ENCODE measurements at places on chromosomes 2 and 18. TPM values are rescaled to one million over a fixed set of nuclear protein-coding genes. Genes with fewer than 3 reads are reported as not detected.
A peak's percentile ranks its signal among the peaks of the same experiment; 100 is the strongest.

DUSP19 gene
- 1.2 TPM for total RNA-seq

DNA sequence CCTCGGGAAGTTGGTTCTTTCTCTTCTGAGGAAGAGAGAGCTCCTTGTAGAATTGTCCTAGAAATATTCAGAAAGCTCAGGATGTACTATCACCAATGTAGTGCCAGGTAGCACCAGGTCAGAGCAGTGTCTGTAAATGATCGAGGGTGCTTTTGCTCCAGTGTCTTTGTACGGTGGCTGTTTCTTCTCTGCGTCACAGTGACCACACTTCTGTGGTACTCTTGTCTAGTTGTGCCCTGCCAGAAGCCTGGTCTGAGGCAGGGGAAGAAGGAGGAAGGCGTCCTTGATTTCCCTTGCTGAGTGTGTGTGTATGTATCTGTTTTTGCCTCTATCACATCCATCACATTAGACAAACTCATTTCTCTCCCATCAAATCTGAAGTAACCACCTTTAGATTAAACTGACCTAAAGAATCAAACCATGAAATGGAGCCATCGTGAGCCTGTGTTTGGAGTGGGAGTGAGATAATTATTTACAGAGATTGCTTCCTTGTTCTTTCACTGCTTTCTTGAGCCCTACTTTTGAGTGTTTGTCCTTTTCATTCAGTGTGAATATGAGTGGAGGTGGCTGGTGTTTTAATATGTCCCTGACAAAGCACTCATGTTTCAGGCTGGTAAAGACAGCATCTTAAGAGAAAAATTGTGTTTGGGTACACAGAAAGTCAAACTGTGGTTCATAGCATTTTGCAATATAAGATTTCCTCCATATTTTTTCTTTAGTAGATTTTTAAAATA lies 97.2 kb downstream of the ACOXL start:
- ATAC-seq = no peak

LIMS4 gene
- total RNA-seq = 0.20 TPM

DPP10 gene
- not detected for total RNA-seq

DNA sequence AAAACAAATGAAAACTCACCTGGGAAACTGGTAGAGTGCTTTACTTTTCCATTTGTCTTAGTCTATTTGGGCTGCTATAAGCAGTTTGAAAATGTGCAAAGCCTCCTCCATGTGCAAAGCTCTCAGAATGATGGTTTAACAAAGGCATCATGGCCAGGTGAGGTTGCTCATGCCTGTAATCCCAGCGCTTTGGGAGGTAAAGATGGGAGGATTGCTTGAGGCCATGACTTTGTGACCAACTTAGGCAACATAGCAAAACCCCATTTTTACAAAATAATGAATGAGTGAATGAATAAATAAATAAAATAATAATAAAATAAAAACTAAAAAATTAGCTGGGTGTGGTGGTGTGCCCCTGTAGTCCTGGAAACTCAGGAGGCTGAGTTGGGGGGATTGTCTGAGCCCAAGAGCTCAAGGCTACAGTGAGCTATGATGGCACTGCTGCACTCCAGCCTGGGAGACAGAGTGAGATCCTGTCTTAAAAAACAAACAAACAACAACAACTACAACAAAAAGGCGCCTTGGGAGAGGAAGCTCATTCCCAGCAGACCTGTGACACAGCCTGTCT lies 71.8 kb downstream of the MYCN start:
- no peak for ATAC-seq

HS1BP3 gene
- total RNA-seq = 12.4 TPM

GRCh38 chr18:10926621-10927161 lies 222.7 kb downstream of the PIEZO2 start:
- no peak for ATAC-seq

DNA sequence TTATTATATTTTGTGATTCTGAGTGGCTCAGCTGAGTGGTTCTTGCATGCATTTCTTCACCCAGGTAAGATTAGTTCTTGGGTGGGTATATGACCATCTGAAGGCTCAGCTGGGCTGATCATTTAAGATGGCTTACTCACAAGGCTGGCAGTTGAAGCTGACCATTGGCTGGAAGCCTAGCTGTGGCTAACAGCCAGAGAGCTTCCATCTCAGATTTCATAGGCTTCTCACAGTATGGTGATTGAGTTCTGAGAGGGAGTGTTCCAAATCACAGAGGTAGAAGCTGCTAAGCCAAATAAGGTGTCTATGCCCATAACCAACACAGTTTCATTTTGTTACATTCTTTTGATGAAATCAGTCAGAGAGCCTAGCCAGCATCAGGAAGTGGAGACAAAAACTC lies 117.4 kb upstream of the RPRM start:
- ATAC-seq = no peak

DNA sequence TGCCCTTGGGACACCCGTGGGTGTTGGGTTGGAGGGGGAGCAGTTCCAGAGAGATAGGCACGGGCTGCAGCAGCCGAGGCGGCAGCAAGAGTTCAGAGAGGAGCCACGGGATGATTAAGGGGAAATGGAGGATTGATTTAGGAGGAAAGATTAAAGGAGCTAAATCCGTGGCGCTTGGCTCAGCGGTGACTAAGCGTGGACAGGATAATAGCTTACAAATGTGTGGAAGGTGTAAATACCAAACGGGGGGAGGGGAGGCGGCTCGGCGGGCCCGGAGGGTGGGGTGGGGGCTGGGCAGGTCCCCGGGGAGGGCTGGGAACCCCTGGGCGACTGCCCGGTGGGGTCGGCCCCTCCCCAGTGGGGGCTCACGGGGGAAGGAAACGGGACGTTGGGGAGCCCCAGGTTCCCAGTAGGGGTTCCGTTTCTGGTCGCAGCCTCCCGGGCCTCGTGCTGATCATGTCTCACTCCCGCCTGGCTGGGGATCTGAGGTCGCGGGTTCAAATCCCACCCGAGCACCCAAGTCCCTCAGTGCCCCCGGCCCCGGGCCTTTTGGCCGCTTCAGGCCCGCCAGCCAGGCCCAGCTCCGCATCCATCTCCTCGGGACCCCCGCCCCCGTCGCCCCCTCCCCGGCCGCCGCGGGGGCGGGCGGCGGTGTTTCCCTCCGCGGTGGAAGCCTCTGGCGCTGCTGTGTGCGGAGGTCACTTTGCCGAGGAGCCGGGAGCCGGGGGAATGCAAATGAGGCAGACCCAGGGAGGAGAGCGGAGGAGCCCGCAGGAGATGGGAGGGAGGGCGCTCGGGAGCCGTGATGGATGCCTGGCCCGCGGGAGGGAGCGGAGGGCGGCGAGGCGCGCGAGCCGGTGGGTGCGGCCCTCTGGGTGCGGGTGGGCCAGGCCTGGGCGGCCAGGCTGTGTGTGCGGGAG lies 8.1 kb downstream of the ASIC4 start:
- peak; percentile 66 for ATAC-seq

DNA sequence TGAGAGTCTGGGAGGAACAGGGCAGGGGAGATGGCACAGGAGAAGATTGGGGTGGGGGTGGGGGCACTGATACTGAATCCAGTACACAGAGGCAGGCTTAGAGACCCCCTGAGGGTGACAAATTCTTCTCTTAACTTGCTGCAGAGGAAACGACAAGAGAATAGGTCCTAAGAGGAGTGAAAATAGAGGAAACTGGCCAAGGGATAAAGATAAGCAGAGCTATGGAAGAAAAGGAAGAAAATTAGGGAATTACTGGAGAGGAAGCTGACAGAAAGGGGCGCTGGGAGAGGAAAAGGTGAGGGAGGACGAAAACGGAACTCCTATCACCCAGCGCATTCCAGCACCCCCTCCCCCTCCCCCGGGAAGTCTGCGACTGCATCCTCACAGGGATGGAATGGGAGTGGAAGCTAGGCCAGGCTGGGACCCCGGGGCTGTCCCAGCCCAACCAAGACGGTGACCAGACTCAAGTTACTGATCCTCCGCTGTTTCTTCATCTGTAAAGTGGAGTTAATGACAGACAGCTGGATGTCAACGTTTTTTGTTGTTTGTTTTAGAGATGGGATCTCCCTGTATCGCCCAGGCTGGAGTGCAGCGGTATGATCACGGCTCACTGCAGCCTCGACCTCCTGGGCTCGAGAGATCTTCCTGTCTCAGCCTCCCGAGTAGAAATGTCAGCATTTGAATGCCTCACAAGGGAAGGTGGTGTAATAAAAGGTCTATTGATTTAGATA lies 2.6 kb upstream of the EMX1 start:
- ATAC-seq = no peak

- ATAC-seq = no peak
Observed at GRCh38 chr2:130871843-130872740, 35.4 kb downstream of the ARHGEF4 start.

GRCh38 chr2:238700506-238701340 lies 147.2 kb upstream of the TWIST2 start:
- ATAC-seq = no peak

- ATAC-seq = no peak
Observed at GRCh38 chr2:109148117-109148746, 19.2 kb downstream of the SH3RF3 start.

- no peak for ATAC-seq
Observed at GRCh38 chr18:77772177-77772576, 522.5 kb downstream of the GALR1 start.

GRCh38 chr18:73381016-73381698 lies 513.4 kb upstream of the NETO1 start:
- ATAC-seq = no peak

Measured in esophagus mucosa (tissue), 1 donor.